ENCODE measurements at places on chromosomes 1 and 21.

DNA sequence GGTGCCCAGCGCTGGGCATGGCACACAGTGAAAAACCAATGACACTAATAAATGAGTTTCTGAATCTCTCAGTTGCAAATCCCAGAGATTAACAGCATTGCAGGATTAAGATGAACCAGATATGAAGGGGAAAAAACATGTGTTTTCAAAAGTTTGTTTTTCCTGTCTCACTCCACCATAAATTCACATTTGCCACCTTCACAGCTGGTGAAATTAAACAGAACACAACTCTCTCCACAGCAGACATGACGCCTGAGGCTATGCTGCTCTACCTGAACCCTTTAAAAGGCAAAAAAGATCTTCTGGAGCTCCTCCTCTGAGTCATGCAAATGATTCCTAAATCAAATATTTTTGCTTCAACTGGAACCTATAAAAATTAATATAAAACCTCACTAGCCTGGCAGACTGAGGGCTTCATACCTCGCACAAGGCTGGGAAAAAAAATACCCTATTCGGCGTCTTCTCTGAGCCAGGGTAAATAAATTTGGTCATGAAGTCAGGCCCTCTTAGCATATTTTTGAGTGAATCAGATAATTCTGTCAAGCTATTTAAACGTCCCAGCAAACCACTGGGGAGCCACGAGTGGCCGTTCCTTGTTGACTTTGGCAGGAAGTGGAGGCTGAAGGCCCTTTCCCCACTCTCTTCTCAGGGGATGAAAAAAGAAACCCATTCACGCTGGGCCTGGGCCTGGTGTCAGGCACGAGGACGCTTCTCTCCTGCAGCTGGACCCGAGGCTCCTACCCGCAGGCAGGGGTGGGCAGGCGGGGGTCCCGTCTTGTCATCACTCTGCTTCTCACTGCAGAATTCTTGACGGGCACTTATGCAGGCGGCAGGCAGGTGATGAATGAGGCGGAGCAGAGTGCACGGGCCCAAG lies 53.0 kb downstream of the DMRTB1 start:
- no peak for DNase-seq

- no peak for DNase-seq
Measured at GRCh38 chr1:62687421-62687902, 724 bp downstream of the DOCK7 start.

DNA sequence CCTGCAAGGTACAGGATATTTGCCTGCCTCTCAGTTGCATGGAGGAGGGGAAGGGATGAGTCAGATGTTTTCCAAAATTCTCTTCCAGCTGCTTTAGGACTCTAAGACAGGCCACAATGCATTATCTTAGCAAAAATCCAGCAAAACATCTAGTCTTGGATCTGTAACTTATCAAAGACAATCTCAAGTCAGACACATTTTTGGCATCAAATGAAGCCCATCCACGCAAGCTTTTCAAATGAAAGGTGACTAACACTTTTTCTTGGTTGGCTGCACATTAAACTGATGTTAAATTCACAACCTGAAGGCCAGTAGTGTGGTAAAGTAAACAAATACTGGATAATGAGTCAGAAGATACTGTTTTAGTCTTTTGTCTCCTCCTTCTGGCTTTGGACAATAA lies 21.3 kb downstream of the FAM78B start:
- no peak for DNase-seq

GRCh38 chr1:211708006-211708405 lies 32.6 kb upstream of the NEK2 start:
- DNase-seq: no peak

DNA sequence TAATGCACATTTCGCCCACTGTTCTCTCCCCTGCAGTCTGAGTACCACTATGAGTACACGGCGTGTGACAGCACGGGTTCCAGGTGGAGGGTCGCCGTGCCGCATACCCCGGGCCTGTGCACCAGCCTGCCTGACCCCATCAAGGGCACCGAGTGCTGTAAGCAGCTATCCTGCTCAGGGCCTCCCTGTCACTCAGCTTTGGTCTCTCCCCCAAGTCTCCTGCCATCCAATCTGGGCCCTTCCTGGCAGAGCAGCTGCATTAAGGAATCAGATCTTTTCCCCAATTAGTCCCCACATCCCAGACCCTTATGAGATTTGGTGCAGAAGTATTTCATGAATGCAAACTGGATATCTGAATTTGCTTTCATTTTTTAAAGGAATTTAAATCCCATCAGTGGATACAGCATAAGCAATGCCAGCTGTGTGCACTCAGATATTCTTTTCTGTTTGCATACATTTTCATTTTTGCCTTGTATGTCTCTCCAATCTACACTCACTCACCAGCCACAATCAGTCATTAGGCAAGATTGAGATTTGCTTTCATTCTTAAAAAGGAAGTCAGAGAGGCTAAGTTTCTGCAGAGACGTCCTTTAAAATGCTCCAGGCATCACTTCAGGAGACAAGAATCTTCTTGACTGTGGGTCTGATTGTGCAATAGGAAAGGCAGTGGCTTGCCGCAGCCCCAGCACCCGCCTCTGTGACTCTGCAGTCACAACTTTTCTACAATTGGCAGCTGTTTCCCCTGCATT lies 48.1 kb downstream of the ELAPOR1 start:
- DNase-seq: no peak

DNA sequence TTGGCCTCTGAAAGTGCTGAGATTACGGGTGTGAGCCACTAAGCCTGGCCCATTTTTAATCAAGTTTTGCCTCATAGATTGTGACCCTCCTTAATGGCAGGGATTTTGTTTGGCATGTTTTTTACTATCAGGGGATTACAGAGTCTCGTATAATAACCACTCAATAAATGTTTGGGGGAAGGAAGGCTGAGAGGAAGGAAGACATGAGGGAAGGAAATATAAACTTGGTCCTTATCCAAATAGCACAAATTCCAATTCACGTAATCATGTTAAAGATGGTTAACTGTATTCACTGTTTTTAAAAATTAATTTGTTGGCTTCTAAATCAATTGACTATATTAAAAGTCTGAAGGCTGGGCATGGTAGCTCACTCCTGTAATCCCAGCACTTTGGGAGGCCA lies 30.9 kb upstream of the SERTAD4 start:
- DNase-seq: no peak

- no peak for DNase-seq
Measured at GRCh38 chr1:100530880-100531487, 7.0 kb upstream of the GPR88 start.

DNA sequence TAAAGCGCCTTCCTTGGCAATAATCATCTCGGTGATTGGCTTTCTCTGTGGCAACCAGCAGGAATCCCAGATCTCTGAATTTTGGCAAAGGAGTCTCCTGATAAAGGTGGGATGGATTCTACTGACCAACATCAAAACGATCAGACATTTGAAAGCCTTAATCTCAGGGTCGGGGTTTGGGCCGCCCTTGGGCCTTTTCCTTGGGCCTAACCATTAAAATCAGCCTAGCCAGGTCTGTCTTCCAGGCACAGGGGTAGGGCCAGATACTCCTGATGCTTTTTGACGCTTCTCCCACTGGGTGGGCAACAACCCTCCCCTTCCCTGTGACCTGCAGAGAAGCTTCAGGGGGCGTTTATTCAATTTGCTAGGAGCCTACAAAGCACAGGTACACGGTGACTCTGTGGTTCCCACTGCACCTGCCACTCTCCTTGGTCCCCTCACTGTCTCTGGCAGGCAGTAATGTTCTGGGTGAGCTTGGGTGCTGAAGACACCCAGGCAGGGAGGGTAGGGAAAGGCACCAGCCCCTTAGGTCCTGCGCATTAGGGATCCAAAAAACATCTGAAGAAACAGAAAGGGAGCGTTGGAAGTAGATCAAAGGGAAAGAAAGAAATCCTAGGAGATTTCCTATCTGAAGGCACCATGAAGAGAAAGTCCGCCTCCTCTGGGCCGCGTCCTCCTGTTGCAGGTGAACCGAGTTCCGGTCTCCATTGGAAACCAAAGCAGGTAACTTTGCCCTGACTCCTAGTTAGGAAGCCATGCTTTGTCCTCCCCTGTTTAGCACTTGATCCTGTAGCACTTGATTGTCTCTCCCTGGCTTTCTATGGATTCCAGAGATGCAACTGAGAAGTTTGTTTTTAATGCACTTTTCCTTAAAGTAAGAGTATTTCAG lies 12.3 kb downstream of the RNU1-2 start:
- DNase-seq: no peak

DNA sequence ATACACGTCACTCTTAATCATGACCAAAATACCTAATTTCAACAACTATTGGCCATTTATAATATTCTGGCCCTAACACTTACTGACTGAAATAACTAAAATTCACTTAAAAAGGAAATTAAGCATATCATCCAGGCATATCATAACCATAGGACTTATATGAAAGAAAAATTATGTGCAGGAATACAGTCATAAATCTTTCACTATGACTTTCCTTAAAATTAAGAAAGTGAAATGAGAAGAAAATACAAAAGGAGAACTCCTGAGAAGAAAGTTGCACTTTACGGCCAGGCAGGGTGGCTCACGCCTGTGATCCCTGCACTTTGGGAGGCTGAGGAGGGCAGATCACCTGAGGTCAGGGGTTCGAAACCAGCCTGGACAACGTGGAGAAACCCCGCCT lies 9.4 kb downstream of the ZZZ3 start:
- no peak for DNase-seq

DNA sequence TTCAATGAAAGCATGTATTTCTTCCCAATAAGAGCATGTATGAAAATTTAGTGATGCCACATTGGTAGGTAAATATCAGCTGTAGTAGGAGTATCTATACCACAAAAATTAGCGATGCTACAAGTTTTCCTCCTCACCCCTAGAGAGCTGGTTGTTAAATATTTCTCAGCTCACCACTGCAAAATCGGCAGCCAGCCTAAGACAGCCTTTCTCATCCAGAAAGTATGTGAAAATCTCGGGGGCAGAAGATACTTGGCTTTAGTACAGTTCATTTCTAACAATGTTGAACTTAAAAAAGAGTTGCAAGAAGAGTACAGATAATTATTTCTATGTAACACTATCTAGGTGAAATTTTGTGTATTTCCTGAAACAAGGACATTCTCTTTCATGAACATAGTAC lies 235.4 kb downstream of the TPR start:
- DNase-seq: no peak
